ENCODE measurements at places on chromosomes 12 and 14.

GRCh38 chr12:6868211-6869048, 1.1 kb downstream of the TPI1 start:
- H3K36me3 ChIP-seq, result peaks cover 31% of the 10 kb centered on the region
- peak; percentile 38 for DNase-seq
- H3K4me3 ChIP-seq, result peak overlapping the region; percentile 64
- H3K27ac ChIP-seq, result no peak overlapping the region
- H3K27me3 ChIP-seq, result no peaks in the 10 kb centered on the region

GRCh38 chr12:76137606-76138005, 53.1 kb upstream of the NAP1L1 start:
- H3K4me1 ChIP-seq, result no peaks in the 10 kb centered on the region
- H3K36me3 ChIP-seq, result no peaks in the 10 kb centered on the region
- no peak overlapping the region for H3K4me3 ChIP-seq
- no peak overlapping the region for H3K27ac ChIP-seq
- H3K27me3 ChIP-seq, result no peaks in the 10 kb centered on the region

DNA sequence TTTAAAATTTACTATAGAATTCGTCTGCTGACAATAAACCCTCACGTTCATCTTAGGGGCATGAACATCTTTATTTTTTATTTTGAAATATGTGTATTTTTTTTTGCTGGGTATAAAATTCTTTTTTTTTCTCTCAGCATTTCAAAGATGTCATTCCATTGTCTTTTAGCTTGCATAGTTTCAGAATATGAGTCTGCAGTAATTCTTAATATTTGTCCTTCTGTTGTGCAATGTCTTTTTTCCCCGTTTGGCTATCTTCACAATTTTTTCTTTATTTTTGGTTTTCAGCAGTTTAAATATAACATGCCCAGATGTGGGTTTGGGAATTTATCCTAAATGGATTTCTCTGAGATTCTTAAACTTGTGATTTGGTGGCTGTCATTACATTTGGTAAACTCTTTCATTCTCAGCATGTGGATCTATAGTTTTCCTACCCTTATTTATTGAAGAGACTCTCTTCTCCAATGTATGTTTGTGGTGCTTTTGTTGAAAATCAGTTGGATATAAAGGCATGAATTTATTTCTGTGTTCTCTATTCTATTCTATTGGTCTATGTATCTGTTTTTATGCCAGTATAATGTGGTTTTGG, 37.8 kb upstream of the PLBD1 start:
- no peak overlapping the region for H3K27ac ChIP-seq
- DNase-seq, result no peak
- H3K36me3 ChIP-seq, result no peaks in the 10 kb centered on the region
- no peaks in the 10 kb centered on the region for H3K27me3 ChIP-seq
- H3K4me1 ChIP-seq, result no peaks in the 10 kb centered on the region

GRCh38 chr12:70876952-70877351, 43.6 kb downstream of the PTPRR start:
- H3K4me1 ChIP-seq, result no peaks in the 10 kb centered on the region
- no peaks in the 10 kb centered on the region for H3K27me3 ChIP-seq
- H3K36me3 ChIP-seq, result no peaks in the 10 kb centered on the region
- no peak overlapping the region for H3K27ac ChIP-seq

- H3K27me3 ChIP-seq, result no peaks in the 10 kb centered on the region
- H3K36me3 ChIP-seq, result no peaks in the 10 kb centered on the region
- no peak overlapping the region for H3K4me3 ChIP-seq
- DNase-seq, result no peak
- no peak overlapping the region for H3K27ac ChIP-seq
- no peaks in the 10 kb centered on the region for H3K4me1 ChIP-seq
These were observed 57.0 kb upstream of the DIO3 start for GRCh38 chr14:101504096-101504948.

DNA sequence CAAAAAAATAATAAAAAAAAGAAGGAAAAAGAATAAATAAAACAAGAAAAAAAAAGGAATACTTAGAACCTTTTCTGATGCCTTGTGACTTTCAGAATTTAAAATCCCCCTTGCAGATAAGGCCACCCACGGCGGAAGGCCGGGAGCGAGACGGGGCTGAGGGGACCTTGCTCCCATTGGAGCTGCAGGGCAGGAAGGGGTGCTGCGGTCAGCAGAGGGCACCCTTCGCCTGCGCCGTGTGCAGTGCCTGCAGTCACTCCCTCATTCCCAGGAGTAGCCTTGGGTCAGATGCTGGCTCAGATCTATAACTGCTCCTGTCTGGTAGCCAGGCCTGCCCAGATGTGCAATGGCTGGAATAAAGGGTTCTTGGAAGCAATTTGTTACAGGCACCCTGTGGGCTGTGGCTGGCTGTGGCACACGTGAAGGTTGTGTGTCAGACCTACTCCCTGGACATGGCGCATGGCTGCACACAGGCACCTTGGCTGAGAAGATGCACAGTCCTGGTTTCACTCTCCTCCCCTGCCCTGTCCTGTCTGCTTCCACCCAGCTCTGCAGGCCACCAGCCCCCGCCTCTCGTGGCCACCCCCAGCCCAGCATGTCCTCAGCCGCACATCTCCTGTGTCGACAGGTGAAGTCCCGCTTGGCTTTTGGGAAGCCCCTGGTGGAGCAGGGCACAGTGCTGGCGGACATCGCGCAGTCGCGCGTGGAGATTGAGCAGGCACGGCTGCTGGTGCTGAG, 13.4 kb upstream of the ALDH2 start:
- DNase-seq, result peak; percentile 54
- H3K27me3 ChIP-seq, result no peaks in the 10 kb centered on the region
- peaks cover 2% of the 10 kb centered on the region for H3K36me3 ChIP-seq
- H3K27ac ChIP-seq, result no peak overlapping the region
- no peak overlapping the region for H3K4me3 ChIP-seq

- H3K4me3 ChIP-seq, result no peak overlapping the region
- peaks cover 3% of the 10 kb centered on the region for H3K27me3 ChIP-seq
- no peak for DNase-seq
These were observed 5.5 kb downstream of the TMEM63C start for GRCh38 chr14:77186911-77187648.

DNA sequence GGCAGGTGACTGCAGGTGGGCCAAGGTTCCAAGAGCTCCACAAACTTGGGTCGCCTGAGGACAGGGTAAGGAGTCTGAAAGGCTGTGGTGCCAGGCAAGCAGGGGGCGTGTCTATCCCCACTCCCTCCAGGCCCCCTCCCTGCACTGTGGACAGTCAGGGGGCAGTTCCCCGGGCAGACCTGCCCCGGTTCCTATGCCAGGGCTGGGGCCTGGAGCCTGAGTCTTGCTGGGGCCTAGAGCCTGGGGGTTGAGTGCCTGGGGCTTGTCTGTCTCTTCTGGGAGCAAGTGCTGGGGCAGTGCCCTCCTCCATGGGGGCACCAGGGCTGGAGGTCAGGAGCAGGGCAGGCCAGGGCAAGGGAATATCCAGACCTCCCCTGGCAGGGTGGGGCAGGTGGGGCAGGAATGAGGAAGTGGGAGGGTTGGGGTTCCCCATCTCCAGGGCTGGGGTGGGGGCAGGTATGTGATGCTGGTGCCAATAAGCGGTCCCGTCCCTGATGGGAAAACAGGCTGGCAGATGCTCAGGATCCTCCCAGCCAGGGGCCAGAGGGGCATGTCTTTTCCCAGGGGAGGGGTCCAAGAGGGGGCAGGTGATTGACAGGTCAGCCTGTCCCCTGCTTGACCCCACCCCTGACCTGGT, 11.9 kb upstream of the TNFAIP2 start:
- peak; percentile 37 for DNase-seq
- no peak overlapping the region for H3K27ac ChIP-seq
- peaks cover 18% of the 10 kb centered on the region for H3K4me1 ChIP-seq

GRCh38 chr12:3326850-3327780, 163.9 kb upstream of the PRMT8 start:
- no peak overlapping the region for H3K4me3 ChIP-seq
- DNase-seq, result no peak
- no peaks in the 10 kb centered on the region for H3K27me3 ChIP-seq

DNA sequence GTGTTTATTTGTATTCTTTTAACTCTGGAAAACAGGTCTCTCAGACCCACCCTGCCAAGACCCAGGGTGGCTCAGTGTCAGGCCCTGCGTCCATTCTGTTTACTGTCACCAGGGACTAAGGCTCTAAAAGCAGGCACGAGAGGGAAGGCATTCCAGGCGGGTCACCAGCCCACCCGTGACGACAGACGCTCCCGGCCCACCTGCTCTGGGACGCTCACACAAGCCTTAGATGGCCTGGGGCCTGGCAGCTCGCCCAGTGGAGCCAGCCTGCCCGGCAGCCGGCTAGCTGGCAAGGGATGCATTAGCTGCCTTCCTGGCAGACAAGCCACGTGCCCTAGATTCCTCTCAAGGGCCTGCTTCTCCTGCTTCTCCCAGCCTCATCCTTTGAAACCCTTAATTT, 9.2 kb upstream of the NUAK1 start:
- H3K27me3 ChIP-seq, result peaks cover 8% of the 10 kb centered on the region
- no peaks in the 10 kb centered on the region for H3K36me3 ChIP-seq
- no peak overlapping the region for H3K27ac ChIP-seq
- no peak overlapping the region for H3K4me3 ChIP-seq
- DNase-seq, result no peak
- no peaks in the 10 kb centered on the region for H3K4me1 ChIP-seq

DNA sequence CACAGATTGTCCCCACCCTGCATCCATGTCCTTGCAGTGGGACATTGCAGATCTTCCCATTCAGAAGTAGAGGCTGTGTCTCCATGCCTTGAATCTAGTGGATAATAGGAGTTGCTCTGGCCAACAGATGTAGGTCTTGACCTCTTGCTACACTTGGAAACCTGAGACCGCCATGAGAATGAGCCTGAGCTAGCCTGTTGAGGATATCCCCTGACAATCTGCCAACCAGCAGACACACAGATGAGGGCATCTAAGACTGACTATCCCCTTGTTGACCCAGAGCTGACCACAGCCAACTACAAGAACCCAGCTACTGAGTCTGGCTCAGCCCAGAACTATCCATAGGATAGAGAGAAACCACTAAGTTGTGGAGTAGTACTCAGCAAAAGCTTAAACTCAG, 161.1 kb upstream of the NOS1 start:
- no peaks in the 10 kb centered on the region for H3K36me3 ChIP-seq
- H3K27me3 ChIP-seq, result no peaks in the 10 kb centered on the region
- no peaks in the 10 kb centered on the region for H3K4me1 ChIP-seq
- DNase-seq, result no peak
- H3K27ac ChIP-seq, result no peak overlapping the region

DNA sequence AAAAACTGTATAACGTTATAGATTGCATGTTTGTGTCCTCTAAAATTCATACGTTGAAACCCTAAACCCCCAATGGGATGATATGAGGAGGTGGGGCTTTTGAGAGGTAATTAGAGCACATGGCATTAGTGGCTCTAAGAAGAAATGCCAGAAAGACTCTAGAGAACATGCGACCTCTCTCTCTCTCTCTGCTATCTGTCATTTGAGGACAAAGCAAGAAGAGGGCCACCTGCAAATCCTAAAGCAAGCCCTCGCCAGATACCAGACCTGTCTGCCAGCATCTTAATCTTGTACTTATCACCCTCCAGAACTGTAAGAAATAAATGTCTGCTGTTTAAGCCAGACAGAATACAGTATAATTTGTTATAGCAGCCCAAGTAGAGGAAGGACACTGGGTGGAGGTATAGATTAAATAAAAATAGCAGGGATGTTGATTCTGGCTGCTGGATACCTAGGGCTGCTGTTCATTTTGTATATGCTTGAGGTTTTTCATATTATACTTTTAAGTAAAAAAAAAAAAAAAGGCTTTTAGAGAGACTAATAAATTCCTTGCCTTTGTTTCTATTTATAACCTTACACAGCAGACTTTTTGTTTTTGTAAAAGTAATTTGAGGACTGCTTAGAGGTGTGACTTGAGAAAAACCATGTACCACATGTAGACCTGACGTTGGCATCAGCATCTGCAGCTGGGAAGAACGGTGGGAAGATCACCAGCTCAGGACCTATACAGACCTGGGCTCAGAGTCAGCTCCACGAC, 26.9 kb downstream of the MOK start:
- no peak overlapping the region for H3K27ac ChIP-seq
- no peak overlapping the region for H3K4me3 ChIP-seq
- H3K36me3 ChIP-seq, result no peaks in the 10 kb centered on the region
- DNase-seq, result no peak
- H3K27me3 ChIP-seq, result no peaks in the 10 kb centered on the region
- H3K4me1 ChIP-seq, result no peaks in the 10 kb centered on the region

DNA sequence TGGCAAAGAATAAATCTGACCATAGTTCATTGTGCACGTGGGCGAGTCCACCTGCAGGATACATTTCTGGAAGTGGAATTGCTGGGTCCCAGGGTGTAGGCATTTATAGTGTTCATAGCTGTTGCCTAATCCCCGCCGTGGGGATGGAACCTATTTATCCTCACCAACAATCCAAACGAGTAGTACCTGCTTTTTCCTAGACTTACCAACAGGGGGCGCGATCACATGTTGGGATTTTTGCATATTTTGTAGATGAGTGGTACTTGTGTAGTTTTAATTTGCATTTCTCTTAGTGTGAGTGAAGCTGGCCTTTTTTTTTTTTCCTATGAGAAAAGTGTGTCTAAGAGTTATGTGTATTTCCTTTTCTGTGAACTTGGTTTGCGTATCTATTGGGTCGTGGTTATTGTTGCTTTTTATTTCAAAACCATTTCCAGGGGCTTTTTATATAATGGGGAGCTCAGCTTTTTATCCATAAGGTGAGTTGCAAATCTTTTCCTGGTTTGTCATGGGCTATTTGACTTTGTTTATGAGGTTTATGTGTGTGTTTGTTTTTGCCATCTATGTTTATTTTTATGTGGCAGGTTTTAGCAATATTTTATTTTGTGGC, 67.2 kb downstream of the CCDC92 start:
- no peaks in the 10 kb centered on the region for H3K27me3 ChIP-seq
- H3K4me3 ChIP-seq, result no peak overlapping the region
- H3K36me3 ChIP-seq, result no peaks in the 10 kb centered on the region
- H3K4me1 ChIP-seq, result no peaks in the 10 kb centered on the region

DNA sequence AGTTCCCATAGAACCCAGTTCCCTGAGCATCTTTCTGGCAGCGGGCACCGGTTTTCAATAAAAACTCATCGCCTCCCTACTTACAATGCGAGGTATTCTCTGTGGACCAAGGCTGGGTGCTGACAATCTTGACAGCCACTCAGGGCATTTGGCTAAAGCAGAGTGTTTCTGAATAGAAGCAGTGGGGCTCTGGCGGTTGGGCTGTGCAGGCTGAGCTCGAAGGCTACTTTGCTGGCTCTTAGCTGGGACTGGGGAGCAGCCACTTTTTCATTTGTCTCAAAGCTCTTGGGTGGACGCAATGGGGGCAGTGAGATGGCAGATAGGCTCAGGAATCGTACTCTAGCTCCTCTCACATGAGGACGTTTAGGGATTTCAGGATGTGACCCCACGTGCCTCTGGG, 151.8 kb downstream of the UNC79 start:
- DNase-seq, result no peak
- H3K27me3 ChIP-seq, result peaks cover 2% of the 10 kb centered on the region
- no peaks in the 10 kb centered on the region for H3K36me3 ChIP-seq
- H3K4me1 ChIP-seq, result no peaks in the 10 kb centered on the region
- no peak overlapping the region for H3K4me3 ChIP-seq
